Fibroblast of the conjunctiva (primary cell): ENCODE measurements at places on chromosomes 11 and 22.

DNA sequence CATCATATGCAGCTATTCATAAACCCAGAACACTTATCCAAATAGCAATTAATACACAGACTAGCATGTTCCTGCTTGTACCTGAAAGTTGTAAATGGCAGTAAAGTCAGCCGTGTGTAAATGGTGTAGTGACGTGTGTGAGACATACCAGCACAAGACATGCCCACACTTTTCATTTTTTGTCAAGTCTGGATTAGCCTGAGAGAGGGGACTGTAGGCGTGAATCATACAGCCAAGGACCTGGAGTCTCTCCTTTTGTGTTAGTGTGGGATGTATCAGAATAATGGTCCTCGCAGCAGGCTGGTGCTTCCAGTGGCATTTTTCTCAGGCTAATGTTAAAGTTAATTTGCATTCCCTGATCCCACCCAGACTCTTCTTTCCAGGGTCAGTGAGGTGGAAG lies 116.8 kb upstream of the BMAL1 start:
- no peak for DNase-seq

- no peak for DNase-seq
Measured at GRCh38 chr11:2991452-2992233, 486 bp downstream of the NAP1L4 start.

- no peak for DNase-seq
Measured at GRCh38 chr22:46091277-46091977, 58.9 kb upstream of the PPARA start.

GRCh38 chr22:38292694-38293093 lies 19.9 kb upstream of the TMEM184B start:
- no peak for DNase-seq

GRCh38 chr22:48800886-48801607 lies 1026.6 kb downstream of the BRD1 start:
- no peak for DNase-seq

DNA sequence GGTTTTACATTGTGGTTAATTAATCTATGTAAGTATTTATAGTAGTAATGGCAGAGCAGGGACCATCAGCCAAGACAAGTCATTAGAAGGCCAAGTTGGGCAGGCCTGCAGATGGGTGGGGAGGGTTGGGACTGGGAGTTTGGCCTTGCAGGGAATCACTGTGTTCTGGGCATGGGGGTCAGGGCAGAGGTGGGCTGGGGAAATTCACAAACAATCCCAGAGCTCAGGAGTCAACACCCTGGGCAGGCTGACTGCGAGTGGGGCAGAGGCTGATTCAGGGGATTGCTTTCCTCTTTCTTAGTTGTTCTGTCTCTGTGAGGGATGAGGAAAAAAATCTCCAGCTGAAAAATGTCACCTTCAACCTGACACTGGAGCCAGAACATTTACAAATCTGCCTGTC lies 322.5 kb downstream of the NTM start:
- DNase-seq = no peak

DNA sequence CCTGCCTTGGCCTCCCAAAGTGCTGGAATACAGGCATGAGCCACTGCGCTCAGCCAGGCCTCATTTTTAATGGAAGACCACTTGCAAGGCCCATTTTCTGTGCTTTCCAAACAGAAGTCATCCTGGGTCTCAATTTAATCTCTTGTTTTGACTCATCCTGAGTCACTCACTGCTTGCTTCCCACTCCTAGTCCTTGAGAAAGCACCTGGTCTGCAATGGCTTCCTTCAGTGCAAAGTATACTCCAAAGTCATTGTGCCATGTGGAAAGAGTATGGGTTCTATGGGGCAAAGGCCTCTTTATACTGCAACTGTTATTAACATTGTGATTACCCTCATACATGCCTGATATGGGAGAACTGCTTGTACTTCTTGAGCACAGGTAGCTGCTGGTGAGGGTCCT lies 18.3 kb upstream of the SLC5A1 start:
- DNase-seq = no peak

DNA sequence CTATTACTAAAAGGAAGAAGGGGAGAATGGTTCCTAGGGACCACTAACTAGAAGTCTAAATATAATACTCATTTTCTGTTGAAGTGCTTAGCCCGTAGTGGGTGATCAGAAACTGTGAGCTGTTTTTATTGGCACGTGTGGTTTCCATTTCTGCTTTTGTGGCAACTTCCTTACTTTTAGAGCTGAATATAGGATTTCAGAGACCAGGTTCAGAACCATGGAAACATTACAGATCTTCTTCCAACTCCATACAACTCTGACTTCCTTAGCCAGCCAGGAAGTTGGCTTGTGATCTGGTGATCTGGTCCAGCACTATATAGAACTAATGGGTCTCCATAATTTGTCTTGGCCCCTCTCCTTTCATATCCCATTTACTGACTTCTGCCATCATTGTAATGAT lies 2.6 kb upstream of the ME3 start:
- no peak for DNase-seq

- no peak for DNase-seq
Measured at GRCh38 chr11:58561394-58562098, 14.1 kb downstream of the LPXN start.

DNA sequence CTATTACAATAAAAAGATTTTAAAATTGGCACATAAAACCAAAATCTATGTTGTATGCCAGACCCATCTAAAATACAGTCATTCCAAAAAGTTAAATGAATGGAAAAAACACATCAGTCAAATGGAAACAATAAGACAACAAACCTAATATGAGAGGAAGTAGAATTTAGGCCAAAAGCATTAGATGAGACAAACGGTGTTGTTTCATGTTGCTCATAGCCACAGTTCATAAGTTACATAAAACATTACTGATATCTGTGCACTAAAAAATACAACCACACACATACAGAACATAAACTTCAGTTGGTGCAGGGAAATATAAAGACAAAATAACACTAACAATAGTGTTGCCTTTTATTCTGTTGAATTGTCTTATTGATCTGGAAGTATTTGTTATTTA lies 661.9 kb downstream of the CNTN5 start:
- DNase-seq = no peak

DNA sequence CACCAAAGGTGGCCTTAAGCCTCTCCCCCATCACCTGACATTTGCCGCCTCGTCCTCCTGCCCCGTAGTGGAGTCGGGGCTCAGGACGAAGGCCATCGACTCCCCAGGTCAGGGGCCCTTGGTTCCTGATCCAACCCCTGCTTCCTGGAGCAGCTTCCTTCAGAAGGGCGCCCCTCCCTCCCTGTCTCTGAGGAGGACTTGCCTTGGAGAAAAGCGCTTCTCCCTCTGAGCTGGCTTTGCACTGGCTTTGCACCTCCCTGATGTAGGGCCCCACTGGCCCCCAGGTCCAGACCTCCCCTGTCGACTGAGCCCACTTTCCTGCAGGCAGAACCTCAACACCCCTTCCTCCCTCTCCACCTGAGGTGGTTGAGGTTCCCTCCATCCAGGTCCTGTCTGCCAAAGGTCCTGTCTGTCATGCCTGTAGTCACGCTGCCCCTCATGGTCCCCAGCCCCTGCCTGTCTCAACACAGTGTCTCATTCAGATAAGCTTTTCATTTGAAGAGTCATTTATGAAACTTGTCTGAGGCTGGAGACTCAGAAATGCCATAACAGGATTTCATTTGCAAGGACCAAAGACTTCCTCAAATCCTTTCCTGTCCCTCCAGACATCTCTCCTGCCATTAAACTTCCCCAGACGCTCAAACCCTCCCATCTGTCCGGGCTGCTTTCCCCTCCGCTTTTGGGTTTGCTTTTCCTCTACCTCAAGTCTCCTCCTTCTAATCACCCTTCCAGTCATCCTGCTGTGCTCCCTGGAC lies 78.4 kb downstream of the MYO7A start:
- no peak for DNase-seq

GRCh38 chr11:101759771-101760450 lies 154.9 kb upstream of the CEP126 start:
- DNase-seq = no peak

GRCh38 chr11:103940551-103940950 lies 95.9 kb upstream of the DDI1 start:
- no peak for DNase-seq

DNA sequence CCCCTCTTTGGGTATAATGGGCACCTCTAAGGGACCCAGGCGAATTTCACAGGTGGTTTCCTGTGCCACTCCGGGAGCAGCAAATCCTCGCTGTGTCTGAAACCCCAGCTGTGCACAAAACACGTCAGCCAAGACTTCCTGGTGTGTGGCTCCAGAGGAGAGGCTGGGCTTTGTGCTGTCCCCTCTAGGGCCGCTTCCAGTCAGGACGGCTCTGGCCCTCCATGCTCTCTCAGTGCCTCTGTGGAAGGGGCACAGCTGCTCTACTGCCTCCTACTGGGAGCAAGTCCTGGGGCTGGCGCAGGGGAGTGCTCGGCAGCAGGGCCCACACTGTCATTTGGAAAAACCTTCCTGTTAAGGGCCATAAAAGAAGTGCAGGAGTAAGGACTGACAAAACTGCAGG lies 23.7 kb upstream of the ARFGAP3 start:
- no peak for DNase-seq

GRCh38 chr22:38455530-38456271 lies 702 bp upstream of the KCNJ4 start:
- no peak for DNase-seq

DNA sequence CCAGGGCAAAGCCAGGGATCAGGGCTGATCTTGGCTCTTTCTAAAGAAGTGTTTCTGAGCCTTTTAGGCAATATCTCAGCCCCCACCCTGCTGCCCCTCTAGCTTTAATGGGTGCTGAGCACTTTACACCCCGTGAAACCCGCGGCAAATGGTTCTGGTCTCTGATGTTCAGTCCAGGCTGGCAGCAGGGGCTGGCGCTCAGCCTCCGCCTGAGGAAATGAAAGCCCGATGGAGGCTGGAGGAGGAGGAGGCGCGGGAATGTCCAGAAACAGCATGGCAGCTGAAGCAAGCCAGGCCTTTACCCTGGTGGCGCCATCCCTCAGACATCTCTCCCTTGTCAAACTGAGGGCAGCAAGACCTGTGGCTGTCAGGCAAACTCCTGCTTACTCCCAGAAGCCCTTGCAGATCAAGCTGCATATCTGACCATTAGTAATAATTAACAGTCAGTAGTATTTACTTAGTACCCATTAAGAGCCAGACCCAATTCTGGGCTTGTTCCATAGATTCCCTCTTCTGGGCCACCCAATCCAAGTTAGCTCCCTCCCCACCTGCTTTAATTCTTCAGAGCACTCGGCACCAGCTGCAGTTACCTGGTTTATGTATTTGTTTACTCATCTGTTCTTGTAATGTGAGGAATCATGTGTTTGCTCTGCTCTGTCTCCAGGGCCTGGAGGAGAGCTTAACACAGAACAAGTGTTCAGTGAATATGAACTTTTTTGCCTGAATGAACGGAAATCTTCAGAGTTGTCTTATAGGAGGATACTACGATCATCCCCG lies 15.0 kb upstream of the ALX4 start:
- DNase-seq = no peak

- DNase-seq = no peak
Measured at GRCh38 chr22:25841775-25842174, 99.8 kb downstream of the MYO18B start.

DNA sequence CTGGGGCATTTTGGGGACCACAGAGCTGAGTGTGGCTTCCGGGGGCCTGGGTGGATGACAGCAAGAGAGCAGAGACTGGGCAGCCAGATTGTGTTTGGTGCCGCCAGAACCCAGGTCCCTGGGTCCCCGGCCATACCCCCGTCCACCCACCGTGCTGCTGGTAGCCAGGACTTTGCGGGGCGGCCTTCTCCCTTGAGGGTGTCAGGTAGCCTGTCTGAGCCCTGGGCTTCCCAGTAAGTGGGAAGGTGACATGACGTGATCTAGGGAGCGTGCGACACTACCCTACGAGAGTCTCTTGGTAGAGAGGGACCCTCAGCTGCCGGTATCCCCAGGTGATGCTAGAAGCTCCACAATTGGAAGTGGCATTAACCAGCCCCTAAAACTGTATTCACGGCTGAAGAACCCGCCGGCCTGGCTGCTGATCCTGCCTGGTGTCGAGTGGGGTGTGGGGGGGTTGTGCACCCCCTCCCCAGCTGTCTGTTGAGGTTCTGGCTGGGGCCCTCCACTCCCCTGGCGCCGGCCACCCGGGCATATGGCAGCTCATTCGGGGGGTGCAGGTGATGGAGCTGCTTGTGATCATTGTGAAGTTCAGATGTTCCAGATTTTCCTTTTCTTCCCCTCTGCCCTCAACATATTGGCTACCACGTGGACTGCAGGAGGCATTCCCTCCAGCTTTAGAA lies 66.9 kb downstream of the MPPED1 start:
- DNase-seq = no peak

DNA sequence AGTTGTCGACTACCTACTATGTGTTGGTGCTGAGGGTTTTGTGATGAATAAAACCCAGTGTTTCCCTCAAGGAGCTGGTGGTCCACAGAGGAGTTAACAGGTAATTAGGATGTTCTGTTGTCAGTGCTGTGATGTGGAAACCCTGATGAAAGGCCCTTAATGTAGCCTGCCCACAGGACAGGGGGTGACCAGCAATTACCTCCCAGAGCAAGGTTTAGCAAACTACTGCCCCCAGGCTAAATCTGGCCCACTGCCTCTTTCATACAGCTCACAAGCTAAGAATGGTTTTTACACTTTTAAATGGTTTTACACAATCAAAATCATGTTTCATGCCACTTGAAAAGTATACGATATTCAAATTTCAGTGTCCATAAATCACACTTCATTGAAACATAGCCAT lies 536.2 kb downstream of the MIAT start:
- no peak for DNase-seq

DNA sequence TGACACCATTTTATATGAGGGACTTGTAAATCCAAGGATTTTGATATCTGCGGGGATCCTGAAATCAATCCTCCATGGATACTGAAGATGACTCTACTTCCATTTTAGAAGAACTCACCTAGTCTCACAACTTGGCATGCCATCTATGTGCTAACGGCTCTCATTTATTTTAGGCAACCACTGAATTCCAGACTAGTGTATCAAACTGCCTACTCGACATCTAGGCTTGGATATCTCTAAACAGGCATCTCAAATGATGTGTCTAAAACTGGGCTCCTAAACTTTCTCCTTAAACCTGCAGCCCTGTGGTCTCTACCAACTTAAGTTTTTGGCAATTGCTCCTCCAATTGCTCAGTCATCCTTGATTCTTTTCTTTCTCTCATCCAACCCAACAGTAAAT lies 31.2 kb upstream of the CLNS1A start:
- no peak for DNase-seq

GRCh38 chr11:126113012-126113411 lies 50.3 kb upstream of the CDON start:
- DNase-seq = no peak

GRCh38 chr11:4697585-4697984 lies at the start of gene OR51E2:
Gene OR51E2 (minus strand): TSS chr11:4697853. CDS start chr11:4682711, 15,142 bp downstream.
- DNase-seq = no peak
